HT-29 (cell line): ENCODE measurements at places on chromosomes 3 and 15.

DNA sequence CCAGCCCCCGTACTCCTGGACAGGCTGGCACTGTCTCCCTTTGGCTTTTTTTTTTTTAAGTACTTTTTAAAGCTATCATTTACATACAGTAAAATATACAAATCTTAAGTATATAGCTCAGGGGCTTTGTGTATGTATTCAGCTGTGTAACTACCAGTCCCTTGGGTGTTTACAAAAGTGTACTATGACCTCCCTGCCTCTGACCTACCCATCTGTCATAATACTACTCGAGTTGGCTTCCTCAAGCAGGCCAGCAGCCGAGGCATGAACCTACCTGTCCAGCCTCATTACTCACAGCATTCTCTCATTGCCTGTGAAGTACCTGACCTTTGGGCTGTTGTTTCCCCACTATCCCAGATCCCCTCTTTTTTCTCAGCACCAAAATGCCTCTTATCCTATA lies 33.2 kb downstream of the ABHD2 start:
- peak; percentile 91 for DNase-seq

DNA sequence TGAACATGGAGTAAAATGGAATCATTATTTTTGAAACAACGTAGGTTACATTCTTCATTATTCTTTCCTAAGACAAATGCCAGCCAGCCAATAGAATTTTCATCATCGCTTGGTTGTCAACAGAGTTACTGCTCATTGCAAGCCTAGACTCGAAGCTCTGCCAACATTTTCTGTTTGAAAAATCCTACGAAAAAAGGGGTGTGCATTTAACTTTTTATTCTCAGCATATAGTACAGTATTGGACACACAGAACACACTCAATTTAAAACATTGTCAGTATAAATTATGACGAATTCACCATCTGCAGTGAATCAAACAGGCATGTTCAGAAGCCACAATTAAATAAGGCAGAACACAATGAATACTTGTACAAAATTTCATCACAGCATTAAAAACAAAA lies 232.1 kb downstream of the NR1D2 start:
- no peak for DNase-seq

- peak; percentile 97 for DNase-seq
Observed at GRCh38 chr3:149299938-149300801, 33.3 kb downstream of the TM4SF18 start.

DNA sequence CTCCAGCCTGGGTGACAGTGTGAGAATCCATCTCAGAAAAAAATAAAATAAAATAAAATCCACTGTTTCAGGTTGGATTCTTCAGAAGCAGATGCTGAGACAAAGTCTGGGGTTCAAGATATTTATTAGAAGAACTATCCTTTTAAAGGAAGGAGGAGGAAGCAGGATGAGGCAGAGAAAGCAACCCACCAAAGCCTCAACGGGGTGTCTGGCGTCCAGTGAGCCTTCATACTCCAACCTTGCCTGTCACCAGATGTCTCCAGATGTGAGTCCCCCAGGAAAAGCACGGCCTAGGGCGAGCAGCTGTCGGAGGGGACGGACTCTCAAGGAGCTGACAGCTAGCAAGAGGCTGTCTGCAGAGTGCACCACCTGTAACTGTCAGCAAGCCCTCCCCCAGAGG lies 37.3 kb downstream of the MB21D2 start:
- no peak for DNase-seq

- DNase-seq, result no peak
Observed at GRCh38 chr3:113245761-113246161, 34.4 kb downstream of the BOC start.

- no peak for DNase-seq
Observed at GRCh38 chr3:137641879-137642704, 122.0 kb upstream of the SOX14 start.

GRCh38 chr3:89488800-89489580 lies 381.6 kb downstream of the EPHA3 start:
- no peak for DNase-seq

DNA sequence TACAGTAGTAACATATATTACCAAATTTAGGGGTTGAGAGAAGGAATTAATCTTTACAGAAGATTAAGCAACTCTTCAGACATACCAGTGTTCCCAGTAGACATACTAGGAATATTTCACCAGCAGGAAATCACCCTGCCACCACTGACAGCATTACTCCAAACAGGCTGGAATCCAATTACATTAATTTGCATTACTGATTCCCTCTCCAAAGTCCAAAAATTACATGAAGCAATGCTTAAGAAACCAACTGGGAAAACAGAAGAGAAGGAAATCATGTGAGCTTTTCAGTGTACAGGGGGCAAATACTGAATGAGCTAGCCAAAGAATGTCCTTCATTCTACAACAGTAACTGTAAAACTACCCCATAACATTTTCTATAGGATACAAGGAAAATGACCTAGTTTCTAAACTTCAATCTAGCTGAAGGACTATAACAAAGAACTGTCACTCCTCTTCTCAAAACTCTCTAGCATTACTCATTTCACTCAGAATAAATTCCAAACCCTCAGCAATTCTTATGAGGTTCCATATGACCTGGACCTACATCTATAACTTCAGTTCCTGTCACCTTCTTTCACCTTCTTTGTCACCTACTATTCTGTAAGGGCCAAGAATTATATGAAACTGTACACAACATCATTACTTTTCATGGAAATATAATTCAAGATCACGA lies 72.7 kb downstream of the INO80 start:
- no peak for DNase-seq

- no peak for DNase-seq
Observed at GRCh38 chr3:138812806-138813205, 21.9 kb downstream of the PIK3CB start.

GRCh38 chr3:189225431-189225830 lies 53.7 kb downstream of the TPRG1 start:
- no peak for DNase-seq

GRCh38 chr3:27454914-27455313 lies 29.3 kb downstream of the SLC4A7 start:
- DNase-seq, result no peak

GRCh38 chr3:73568371-73568862 lies 56.3 kb downstream of the PDZRN3 start:
- DNase-seq, result no peak

DNA sequence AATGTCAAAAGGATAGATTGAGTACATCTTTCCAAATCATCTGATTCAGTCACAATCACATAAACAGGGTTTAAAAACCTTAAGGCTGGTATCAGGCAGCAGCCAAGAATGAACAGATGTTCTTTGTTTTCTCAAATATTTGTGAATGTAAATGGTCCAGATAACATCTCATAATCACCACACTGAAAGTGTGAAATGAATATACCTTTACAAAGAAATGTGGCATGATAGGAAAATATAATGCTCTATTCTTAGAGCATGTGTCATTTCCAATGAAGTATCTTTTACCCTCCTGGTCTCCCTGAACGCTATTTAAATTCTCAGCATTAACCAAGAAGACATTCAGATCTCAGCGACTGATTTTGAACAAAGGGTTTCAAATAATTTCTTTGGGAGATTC lies 8.8 kb upstream of the ACTC1 start:
- DNase-seq, result no peak

DNA sequence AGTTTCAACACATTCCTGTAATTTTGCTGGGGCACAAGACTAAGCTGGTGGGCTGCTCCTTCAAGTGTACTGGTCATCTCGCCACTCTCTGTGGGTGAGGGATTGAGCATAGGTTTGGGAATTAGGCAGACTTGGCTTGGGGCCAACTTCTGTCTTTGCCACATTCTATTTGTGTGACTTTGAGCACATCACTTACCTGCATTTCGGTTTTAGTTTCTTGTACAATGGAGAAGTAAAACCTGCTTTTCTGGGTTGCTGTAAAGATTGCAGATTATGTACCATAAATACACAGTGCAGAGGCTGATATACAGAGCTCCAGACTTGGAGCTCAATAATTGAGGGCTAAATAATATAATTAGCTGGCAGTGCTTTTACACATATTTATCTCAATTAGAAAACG lies 162.1 kb downstream of the C3orf38 start:
- DNase-seq, result no peak

GRCh38 chr3:169260296-169260695 lies 403.2 kb downstream of the MECOM start:
- no peak for DNase-seq

- no peak for DNase-seq
Observed at GRCh38 chr3:165111401-165111800, 33.1 kb upstream of the SI start.

GRCh38 chr15:35123743-35124142 lies 38.6 kb upstream of the NANOGP8 start:
- no peak for DNase-seq

DNA sequence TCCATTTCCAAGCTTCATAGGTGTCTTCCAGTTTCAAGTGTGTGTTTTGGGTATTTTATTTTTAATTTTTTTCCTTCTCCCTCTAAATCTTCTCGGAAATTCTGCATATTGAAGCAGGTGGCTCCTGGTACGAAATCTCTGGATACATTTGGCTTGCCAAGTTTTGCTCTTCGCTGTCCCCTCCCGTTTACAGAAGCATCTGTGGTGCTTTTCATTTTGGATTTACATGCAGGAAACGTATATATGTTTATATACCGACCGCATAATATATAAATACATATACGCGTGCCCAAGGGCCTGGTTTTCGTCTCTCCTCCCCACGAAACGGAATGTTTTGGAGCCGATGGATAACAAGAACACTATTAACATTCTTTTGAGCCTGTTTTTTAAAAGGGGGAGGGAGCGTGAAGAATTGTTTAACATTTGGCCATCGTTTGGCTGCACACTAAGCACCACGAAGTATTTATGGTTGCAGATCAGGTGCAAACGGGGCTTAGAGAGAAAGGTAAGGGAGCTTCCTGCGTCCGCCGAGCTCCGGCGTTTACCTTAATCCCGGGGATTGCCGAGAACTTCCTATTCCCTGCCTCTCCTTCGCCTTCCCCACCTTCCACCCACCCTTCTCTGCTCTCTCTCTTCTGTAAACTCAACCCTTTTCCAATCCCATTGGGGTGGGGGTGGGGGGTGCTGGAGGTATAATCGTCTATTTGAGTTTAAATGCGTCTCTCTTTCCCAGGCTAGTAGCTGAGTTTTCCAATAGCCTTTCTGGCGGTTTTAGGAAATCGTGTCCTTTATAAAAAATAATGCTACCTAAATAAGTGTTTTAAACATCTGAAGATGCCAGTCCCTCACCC lies 1.1 kb upstream of the NLGN1 start:
- DNase-seq, result no peak

GRCh38 chr3:156211583-156211982 lies 91.2 kb downstream of the KCNAB1 start:
- no peak for DNase-seq

DNA sequence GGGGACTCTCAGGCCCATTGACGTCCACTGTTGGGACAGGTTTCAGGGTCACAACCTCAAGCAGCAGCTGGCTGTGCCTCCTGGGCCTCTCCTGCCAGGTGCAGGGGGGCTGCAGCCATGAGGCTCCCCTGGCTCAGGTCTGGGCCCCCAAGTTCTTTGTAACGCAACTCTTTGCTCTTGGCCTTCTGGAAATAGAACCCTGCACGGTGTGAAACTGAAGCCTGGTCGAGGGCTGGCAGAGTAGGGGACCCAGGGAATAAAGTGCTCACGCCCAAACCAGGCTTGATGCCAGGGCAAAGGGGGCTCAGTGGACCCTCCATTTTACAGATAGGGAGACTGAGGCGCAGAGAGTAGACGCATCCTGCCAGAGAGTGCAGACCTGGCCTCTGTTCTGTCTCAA lies 771 bp downstream of the CALML4 start:
- DNase-seq, result no peak

- DNase-seq, result peak; percentile 67
Observed at GRCh38 chr3:42229942-42230688, 35.9 kb downstream of the CCK start.

DNA sequence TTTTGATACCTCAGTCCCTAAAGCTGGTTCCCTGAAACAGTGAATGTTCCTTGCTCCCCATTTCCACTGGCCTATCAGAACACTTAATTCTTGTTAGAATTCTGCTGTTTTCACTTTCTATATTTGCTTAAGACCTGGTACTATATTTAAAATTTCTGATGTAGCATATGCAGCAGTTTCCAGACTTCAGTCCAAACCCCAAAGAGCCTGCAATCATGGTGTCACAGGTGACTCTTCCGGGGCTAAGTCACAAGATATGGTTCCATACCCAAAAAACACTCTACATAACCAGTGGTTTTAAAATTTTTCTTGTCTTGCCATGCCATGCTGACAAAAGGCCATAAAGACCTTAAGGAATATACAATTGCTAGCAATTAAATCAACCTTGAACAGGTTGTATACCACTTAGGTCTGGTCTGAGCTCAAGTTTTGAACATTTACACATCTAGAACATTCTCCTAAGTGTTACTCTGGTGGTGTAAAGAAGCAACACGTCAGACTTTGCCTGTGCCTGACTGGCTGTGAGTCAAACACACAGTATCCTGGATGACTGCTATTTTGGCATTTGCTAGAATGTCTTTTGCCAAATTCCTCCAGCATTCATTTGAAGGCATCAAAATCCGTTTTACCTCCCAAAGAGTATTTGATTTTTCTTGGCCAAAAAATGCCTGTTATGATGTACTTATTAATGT lies 160.0 kb downstream of the FRMD5 start:
- DNase-seq, result no peak

DNA sequence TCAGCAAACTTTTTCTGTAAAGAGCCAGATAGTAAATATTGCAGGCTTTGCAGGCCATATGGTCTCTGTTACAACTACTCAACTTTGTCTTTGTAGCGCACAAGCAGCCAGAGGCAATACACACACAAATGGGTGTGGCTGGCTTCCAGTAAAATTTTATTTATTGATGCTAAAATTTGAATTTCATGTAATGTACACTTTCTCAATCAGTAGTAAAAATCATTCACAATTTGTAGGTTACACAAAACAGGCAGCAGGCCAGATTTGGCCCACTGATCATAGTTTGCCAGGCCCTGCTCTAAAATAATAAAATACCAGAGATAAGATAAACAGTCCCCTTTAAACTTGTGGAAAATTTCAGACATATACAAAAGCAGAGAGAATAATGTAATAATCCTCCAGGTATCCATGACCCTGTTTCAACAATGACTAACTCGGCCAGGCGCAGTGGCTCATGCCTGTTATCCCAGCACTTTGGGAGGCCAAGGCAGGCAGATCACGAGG lies 330.3 kb downstream of the SHQ1 start:
- DNase-seq, result no peak

DNA sequence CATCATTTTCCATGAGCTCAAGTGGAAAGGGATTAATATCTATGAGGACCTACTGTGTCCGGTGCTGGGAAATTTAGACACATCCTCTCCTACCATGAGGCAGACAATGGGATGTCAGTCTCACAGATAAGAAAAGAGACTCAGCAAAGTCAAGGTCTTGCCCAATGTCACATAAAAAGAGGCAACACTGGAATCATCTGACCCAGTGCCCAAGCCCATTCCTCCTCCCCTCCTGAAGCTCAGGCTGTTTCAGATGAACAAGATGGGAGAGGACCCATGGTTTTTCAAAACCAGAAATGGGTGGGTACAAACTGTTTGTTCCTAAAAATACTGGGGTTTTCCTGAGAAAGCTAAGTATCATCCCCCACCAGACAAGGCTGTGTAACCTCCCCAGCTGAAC lies 22.2 kb downstream of the POC1A start:
- no peak for DNase-seq

- no peak for DNase-seq
Observed at GRCh38 chr3:190074817-190075216, 45.9 kb downstream of the P3H2 start.

- DNase-seq, result no peak
Observed at GRCh38 chr3:23612296-23612891, 193.4 kb upstream of the UBE2E1 start.
